Uterus (tissue), 4 donors: ENCODE measurements at places on chromosomes 6 and 20. TPM values are rescaled to one million over a fixed set of nuclear protein-coding genes. Genes with fewer than 3 reads are reported as not detected.
A peak's percentile ranks its signal among the peaks of the same experiment; 100 is the strongest.

- no peaks in the 10 kb centered on the region for H3K4me1 ChIP-seq
- H3K27ac ChIP-seq = peak overlapping the region; percentile 89
- H3K4me3 ChIP-seq = peak overlapping the region; percentile 89
- DNase-seq = peak; percentile 39
- no peaks in the 10 kb centered on the region for H3K27me3 ChIP-seq
Observed at GRCh38 chr6:99521633-99522151, 6.5 kb upstream of the USP45 start.

DNA sequence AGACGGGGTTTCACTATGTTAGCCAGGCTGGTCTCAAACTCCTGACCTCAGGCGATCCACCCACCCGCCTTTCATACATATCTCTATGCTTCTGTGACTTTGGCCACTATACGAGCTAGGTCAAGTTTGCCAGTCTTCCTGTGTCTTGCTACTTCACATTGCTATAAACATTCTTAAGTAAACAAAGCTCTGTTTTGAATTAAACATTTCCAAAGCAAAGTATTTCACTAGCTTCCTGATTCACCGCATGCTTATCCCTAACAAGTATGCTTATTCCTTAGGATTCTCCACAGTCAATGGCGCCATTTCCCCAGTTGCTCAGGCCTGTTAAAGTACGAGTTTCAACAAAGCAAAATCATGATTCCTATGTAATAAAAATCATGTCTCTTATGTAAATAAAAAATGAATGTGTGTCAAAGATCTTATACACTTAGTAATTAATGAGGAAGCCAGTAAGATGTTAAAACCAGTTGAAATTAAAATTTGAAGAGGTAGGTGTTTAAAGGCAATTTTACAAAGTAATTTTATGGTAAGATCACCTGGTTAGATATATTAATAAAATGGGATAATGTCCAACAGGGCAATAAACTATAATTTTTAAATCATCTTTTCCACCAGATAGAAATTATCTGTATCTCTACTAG, 88.5 kb downstream of the PRKN start:
- no peak for DNase-seq
- no peak overlapping the region for H3K4me3 ChIP-seq
- no peak overlapping the region for H3K27ac ChIP-seq

DNA sequence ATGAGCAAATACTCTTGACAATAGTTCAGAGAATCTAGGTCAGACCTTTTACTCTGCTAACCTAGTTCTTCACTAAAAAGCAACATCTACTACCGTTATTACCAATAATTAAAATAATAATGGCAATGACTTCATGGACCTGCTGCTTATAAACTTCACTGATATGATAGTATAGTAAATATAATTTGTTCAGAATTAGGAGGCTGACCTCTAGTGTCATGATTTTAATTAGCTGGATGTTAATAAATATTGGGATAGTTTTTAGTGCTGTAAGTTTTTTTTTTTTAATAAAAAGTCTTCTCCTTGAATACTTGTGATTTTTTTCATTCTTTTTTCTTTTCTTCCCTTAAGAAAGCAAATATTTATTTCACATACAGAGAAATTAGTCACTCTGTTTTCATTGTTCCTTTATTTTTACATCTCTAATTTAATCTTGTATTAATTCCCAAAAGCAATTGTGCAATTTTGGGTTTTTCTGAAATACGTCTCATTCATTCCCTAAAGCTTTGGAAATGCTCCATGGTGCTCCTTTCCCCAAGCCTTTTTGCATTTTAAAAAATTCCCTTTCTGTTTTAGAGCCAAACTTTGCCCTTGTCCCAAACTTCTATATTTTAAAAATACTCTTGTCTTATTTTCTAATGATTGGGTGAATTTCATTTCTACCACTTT, 46.6 kb upstream of the UST start:
- no peaks in the 10 kb centered on the region for H3K27me3 ChIP-seq
- no peaks in the 10 kb centered on the region for H3K36me3 ChIP-seq
- no peaks in the 10 kb centered on the region for H3K4me1 ChIP-seq
- DNase-seq = no peak

The SIRPB2 gene
- total RNA-seq = 1.7 TPM

The FKBP5 gene
- 48.7 TPM for total RNA-seq
